Stimulated activated CD4-positive, alpha-beta T cell treated with anti-CD3 and anti-CD28 coated beads, Interleukin-2, amount 100 ng/mL, for 24 hours (primary cell): ENCODE measurements at places on chromosomes 5 and 9.

GRCh38 chr5:172043865-172044264 lies 37.4 kb upstream of the FBXW11 start:
- no peak for DNase-seq

DNA sequence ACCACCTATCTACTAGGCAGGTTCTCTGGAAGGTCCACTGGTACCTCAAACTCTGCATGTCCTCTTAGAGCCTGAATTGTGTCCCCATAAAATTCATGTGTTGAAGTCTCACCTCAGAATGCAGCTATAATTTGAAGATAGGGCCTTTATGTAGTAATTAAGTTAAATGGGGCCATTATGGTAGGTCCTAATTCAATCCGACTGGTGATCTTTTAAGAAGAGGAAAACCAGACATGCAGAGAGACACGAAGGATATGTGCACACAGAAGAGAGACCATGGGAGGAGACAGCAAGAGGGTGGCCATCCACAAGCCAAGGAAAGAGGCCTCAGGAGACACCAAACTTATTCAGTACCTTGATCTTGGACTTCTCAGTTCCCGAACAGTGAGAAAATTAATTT lies 345.4 kb downstream of the ENC1 start:
- DNase-seq, result no peak

- no peak for DNase-seq
Observed at GRCh38 chr9:117587263-117587662, 116.9 kb upstream of the TLR4 start.

DNA sequence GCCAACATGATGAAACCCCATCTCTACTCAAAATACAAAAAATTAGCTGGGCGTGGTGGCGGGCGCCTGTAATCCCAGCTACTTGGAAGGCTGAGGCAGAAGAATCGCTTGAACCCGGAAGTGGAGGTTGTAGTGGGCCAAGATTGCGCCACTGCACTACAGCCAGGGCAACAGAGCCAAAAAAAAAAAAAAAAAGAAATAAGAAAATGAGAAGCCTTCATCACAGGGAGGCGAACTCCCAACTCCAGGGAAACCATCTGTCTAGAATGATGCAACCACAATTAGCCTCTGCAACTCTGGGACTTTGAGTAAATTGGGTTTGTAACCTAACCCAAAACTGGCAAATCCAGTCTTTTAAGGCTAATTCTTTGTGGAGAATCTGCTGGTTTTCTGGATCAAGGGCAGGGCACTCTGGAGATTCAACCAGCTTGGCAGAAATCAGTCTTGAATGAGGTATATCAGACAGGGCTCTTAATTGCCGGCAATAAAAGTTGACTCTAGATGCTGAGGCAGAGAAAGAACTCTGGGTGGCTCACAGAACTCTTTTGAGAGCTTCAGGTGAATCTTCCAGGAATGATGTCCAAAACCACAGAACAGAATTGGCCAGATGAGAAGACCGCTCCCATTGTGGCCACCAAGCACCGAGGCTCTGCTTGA lies 9.9 kb downstream of the S100Z start:
- no peak for DNase-seq

DNA sequence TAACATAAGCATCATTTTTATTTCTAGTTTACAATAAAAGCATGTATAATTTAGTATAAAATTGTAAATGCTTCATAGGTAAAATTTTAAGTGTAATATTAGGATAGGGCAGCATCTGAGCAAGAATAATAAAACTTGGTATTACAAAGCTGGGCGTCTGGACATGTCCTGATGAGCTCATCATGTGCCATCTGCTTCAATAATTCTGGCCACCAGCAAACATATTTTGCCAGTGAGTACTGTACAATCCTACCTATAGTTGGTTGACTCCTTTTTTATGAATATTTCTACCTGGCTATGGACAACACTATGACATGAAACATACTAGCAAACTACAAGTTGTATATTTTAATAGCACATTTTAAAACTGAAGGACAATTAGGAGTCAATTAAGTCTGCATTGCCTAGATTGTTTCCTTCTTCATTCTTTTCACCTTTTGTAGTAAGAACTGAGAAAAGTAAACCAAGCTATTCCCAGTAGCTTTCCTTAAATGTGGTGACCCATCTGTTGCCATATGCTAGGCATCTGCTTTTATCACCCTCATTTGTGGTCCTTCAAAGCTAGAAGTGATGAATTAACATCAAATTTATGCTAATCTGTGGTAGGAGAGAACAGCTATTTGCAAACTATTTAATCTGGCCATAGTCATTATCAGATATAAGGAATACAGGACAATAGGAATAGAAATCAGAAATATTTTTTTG lies 23.4 kb downstream of the LURAP1L start:
- no peak for DNase-seq

GRCh38 chr5:74314906-74315305 lies 325.6 kb downstream of the ENC1 start:
- DNase-seq, result no peak

GRCh38 chr5:65823204-65823603 lies 101.2 kb downstream of the NLN start:
- no peak for DNase-seq

GRCh38 chr5:160363211-160363610 lies 7.2 kb downstream of the C1QTNF2 start:
- no peak for DNase-seq

- DNase-seq, result no peak
Observed at GRCh38 chr5:142382186-142382585, 57.4 kb upstream of the SPRY4 start.
